M059J (cell line): ENCODE measurements at places on chromosomes 7 and 10.
A peak's percentile ranks its signal among the peaks of the same experiment; 100 is the strongest.

GRCh38 chr10:6379015-6379776 lies 176.5 kb downstream of the PFKFB3 start:
- DNase-seq: no peak

GRCh38 chr7:134885967-134886352 lies 100.3 kb upstream of the AGBL3 start:
- DNase-seq: peak; percentile 87

GRCh38 chr7:140263277-140263676 lies 86.5 kb upstream of the KDM7A start:
- DNase-seq: no peak

- peak; percentile 46 for DNase-seq
These were observed 102.1 kb upstream of the ANLN start for GRCh38 chr7:36287371-36288241.

DNA sequence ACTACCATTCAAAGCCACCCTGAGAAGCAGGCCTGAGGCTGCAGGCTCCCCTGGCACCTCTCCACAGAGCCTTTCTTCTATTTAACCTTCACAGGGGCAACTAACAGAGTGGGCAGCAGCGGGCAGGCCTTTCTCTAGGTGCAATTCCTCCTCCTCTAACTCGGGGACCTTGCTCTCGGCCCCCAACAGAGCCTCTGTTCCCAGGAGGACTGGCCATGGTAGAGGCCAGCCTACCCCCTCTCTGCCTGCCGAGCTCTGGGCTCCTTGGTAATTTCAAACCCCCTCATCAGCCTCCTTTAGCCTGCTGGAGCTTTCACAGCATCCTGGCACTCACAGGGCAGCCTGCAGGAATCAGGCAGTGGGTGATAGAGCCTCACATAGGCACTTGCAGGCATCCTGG lies 920.8 kb upstream of the ZNF722 start:
- DNase-seq: no peak

DNA sequence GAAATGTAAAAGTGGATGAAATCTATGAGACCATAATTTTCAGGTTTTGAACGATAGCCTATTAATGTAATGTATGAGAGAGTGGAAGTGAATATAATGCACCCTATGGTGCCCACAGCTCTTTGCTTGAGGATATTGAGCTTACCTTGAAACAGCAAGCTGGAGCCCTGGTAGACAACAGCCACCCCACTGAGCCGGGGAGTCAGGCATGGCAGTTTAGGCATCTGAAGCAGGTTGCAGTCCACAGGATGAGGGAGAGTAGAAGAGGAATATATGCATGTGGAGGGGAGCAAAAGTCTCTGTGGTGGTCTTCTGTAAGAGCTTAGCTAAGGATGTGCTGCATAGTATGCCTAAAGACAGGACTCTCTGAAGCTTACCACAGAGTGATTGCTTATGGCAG lies 817.3 kb downstream of the DNAJB9 start:
- DNase-seq: no peak

- peak; percentile 50 for DNase-seq
These were observed 5.7 kb downstream of the PRSS1 start for GRCh38 chr7:142754681-142755575.

DNA sequence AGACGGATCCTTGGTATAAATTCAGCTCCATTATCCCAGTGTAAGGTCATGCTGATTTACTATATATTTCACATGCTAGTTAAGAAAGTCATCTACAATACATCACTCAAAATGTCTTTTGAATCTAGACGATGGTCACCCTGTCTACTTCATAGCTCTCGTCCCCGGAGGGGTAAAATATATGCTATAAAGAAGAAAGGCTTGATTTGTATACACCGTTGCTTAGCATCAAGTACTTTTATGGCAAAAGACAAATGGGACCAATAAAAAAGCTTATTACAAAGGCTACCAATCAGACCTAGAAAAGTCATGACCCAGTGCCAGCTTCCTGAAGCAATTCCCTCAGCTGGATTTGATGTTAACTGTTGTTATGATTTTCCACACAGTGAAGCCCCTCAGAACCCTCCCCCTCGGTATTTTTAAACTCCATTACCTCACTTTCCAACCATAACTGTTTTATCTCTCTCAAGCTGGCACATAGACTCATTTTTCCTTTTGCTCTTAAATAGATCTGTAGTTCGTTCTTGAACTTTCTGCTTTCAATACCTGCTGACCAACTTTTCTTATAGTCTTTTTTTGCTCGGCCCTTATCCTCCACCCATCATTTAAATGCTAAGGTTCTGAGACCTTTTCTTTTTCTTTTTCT lies 104.9 kb downstream of the DOCK4 start:
- peak; percentile 5 for DNase-seq

- DNase-seq: no peak
These were observed 73.5 kb downstream of the SEMA3E start for GRCh38 chr7:83575436-83575835.

DNA sequence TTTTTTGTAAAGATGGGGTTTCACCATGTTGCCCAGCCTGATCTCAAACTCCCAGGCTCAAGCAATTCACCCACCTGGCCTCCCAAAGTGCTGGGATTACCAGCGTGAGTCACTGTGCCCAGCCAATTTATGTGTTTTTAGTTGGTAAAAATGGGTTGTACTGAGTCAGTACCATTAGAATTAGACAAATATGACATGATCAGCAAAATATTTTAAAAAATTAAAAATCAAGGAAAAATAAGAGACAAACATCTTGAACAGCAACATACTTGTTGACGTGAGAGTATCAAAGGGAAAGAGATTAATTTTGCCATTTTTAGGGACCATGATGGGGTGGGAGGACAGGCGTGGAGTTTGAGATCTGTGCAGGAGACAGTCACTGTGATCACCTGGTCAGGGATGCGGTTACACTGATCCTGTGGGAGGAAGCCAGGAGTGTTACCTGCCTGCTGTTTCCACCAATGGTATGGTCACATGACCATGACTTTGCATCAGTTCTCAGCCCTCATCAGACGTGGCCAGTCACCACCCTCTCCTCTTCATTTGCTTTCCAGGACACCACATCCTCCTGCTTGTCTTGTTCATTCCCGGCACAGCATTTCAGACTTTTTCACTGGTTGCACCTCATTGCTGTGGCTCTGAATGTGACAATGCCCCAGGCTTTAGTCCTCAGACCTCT lies 29.2 kb upstream of the ENO4 start:
- no peak for DNase-seq

DNA sequence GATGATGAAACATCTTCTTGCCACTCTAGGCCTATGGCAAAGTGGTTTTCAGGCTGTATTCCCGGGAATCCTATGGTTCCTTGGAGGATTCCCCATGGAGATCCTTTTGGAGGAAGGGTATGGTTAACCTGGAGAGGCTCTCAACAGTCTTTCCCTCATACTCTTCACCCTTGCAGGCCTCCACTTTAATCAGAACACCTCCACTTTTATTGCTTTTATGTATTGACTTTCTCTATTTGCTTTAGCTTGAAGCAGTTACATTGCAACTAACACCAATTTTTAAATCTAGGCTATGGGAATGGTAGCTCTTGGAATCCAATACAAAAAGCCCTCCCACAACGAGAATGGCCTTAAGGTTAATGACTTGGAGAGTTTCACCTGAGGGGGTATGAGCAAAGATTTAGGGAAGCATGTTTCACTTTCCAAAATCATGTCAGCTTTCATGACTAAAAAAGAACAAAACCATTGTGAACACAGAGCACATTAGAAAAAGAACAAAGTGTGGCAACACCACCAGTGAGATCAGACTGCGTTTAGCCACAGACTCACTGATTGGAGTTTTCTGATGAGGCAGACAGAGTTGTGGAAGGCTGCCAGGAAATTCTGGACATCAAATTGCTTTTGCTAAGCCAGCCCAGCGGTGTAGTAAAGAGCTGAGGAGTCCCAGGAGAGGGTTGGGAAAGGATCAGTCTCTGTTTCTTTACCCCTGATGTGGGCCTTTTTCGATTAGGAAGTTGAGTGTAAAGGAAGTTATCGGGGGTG lies 130.4 kb upstream of the BMPER start:
- DNase-seq: peak; percentile 80

- no peak for DNase-seq
These were observed 63.0 kb upstream of the CDCA7L start for GRCh38 chr7:22008683-22009082.

DNA sequence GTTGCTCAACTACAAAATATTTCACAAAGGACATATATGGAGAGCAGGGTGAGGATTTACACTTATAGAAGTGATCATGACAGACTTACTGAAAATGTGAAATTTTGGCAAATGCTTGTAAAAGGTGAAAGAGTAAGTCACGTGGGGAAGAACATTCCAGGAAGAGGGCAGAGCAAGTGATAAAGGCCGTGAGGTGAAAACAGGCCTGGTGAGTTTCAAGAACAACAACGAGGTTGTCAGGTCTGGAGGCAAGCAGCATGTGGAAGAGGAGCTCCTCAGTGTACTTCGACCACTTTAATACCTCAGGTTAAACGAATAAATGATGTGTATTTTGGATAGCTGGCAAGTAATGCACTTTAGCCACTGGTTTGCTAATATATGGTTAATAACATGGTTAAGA lies 706.7 kb downstream of the PCDH15 start:
- DNase-seq: no peak

- DNase-seq: no peak
These were observed 323.0 kb upstream of the LRGUK start for GRCh38 chr7:133804127-133804526.

- DNase-seq: peak; percentile 82
These were observed 445.1 kb upstream of the ZMIZ1 start for GRCh38 chr10:78623578-78624215.

DNA sequence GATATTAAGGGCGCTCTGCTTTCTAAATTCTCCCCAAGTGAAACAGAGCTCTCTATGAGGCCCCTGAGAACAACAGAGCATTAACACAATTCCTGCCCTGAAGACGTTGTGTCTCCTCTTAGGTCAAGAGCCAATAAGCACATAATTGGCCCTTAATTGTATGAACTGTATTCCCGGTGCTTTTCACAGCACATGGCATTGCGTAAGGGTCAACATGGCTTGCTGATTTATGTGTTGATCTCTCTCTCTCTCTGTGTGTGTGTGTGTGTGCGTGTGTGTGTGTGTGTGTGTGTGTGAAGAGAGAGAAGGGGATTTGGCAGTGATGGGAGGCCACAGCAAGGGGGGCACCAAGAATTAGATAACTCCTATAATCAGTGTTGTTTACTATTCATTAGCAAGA lies 40.5 kb downstream of the LYZL1 start:
- DNase-seq: no peak

GRCh38 chr7:99617192-99617781 lies 541 bp downstream of the ZSCAN25 start:
- DNase-seq: no peak

- peak; percentile 94 for DNase-seq
These were observed 4.3 kb downstream of the NOC3L start for GRCh38 chr10:94358480-94358879.

GRCh38 chr10:71638064-71638821 lies 81.3 kb downstream of the C10orf105 start:
- no peak for DNase-seq
